ENCODE measurements at places on chromosomes 4 and X.
A peak's percentile ranks its signal among the peaks of the same experiment; 100 is the strongest.

DNA sequence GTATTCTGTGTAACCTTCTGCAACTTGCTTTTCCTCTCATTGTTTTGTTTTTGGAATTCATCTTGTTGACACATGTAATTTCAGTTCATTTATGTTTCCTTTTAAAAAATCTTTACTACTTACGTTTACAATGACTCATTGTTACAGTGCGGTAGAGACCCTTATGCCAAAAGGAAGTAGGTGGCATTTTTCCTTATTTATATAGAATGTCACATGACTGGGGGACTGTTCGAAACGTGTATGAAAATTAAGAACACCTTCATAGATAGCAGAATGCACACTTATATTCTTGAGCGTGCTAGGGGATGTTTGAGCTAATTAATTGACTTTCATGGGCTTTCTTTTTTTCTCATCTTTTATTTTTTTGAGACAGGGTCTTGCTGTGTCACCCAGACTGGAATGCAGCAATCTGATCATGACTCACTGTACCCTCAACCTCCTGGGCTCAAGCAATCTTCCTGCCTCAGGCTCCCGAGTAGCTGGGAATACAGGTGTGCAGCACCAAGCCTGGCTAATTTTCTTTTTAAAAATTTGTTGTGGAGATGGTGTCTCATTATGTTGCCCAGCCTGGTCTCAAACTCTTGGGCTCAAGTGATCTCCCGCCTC, 7.3 kb downstream of the REPS2 start:
- DNase-seq = no peak

DNA sequence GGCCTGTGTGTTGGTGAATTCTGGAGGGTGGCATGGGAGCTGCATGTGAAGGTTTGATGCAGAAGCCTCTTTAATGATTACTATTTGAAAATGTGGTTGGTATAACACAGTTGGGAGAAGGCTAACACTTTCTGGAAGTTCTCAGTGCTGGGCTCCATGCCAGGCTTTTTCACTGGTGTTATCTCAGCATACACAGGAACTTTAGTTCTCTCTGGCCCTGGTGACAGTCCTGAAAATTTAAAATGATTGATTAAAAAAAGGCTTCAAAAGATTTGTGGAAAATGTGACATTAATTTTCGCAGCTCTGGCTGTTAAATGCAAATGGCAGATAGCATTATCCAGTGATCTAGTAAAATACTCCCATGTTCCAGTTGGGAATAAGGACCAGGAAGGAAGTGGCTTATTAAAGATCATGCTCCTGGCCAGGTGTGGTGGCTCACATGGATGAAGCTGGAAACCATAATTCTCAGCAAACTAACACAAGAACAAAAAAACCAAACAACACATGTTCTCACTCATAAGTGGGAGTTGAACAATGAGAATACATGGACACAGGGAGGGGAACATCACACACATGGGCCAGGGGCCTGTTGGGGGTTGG, 36.6 kb downstream of the DIPK2B start:
- DNase-seq = peak; percentile 37

DNA sequence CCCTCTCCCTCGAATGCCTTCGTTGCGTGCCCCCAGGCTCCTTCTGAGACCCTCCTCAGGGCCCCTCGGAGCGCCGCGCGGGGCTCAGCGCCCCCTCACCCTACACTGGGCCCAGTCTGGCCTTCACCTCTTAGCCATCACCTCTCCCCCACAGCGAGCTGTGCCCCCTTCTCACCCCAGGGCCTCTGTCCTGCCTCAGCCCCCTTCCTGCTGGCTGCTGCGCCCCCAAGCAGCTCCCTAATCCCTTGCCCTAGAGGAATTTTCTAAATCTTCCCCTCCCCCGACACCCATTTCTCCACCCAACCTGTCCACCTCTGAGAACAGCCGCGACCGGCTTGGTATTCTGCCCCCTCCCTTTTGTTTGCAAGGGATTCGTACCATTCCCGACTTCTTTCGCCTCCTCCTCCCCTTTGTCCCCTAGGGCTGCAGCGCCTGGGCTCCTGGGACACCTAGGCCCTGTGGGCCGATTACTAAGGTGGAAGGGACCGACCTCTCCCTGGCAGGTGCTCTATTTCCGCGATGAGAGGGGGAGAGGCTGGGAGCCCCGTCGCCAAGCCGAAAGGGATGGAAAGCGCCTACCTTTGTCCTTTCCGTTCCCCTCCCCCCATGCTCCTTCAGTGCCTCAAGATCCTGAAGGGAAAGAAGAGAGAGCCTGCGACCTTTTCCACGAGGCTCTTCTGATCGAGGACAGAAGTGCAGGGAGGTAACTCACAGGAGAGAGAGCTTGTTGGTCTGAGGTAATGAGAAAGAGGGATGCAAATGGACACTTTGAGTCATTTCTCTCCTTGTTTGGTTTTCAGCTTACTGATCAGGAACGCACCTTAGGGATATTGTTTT, 10.9 kb downstream of the DLG3 start:
- no peak for DNase-seq

GRCh38 chr4:123060039-123060770, 137.8 kb upstream of the NUDT6 start:
- no peak for DNase-seq

DNA sequence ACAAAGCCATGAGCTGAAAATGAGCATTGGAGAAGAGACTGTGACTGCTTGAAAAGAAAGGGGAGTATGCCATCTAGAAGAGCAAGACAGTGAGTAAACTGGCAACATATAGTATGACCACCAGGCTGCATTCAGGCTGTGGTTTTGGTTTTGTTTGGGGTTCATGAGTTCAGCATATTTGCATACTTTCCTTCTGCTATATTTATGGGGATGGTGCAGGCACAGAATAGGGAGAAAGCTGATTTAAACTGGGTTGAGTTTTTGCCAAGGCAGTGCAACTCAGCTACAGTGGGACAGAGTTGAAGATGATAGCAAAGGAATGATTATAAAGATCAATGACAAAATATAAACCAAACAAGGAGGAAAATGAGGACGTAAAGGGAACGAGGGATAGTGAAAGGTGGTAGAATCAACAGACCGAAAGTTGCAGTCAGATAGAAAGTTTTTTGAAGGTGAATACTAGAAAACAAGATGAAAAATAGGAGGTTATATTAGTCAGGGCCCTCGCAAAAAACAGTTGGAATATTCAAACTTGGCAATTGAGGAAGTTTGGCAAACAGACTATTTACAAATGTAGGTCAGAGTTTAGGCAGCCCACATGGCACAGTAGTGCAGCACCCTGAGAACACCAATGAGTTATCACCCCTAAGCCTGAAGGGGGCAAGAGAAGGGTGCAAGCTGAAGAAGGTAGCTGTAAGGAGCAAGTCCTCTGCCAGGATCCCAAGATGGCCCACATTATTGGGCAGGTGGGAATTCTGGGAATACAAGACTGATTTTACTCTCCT, 114.8 kb upstream of the MAP9 start:
- DNase-seq = no peak

DNA sequence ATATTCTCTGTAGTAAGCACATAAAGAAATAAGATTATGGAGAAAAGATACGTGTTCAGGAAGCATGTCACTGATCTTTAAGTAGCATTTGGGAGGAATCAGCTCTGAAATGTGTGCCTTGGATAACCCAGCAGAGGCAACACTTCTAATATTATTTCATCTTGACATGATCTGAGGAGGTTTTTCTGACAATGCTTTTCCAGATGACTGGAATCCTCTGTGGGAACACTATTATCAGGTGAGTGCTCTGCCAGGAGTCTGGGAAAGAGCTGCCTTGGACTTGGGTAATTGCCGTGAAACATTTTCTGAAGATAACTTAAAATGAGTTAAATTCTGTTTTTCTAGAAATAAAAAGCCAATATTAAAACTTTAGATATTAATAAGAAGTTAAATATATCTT, 78.2 kb upstream of the QRFPR start:
- DNase-seq = no peak

- no peak for DNase-seq
These were observed 58.2 kb upstream of the FAM9C start for GRCh38 chrX:13102636-13103035.

DNA sequence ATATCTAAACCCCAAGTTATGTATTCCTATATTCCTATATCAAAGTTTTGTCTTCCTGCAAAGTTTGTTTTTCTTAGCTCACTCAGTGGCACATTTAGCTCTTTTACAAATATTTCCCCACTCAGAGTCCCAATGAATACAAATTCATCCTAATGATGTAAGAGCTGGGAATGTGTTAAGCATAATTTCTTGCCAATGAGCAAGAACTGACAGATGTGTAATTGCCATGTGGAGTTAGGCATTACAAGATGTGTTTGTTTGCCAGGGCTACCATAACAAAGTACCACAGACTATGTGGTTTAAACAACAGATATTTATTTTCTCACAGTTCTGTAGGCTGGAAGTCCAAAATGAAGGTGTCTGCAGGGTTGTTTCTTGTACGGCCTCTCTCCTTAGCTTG, 302.1 kb downstream of the KCTD8 start:
- no peak for DNase-seq

- no peak for DNase-seq
These were observed 31.5 kb downstream of the PRPS1 start for GRCh38 chrX:107659768-107660167.

- DNase-seq = no peak
These were observed 930.7 kb upstream of the PCDH10 start for GRCh38 chr4:132218406-132218805.

DNA sequence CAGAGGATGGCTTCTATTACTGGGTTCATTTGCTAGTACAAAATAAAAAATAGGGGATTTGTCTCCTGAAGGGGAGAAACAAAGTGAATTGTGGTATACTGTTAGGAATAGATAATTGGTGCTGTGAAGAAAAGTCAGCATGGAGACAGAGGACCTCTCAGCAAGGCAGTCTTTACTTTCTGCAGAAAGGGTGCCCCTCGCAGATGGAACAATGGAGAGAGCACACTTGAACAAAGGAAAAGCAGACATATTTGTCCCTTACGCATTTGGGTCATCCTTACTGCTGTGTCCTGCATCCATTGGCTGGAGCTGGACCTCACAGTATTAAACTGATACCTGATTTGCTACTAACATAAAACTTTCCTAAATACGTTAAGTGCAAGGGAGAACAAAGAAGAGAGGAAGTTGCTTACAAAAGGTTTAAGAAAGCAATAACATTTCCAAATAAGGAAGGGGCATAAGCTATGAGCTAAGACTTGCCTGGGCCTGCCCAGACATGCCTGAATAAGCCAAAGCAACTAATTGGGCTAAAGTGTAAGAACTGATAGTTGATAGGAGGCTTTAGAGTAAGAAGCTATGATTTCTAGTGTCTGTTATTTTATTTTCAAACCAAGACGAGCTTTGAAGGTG, 83.8 kb downstream of the CCKAR start:
- no peak for DNase-seq

GRCh38 chr4:140833280-140833679, 77.1 kb upstream of the TBC1D9 start:
- no peak for DNase-seq

DNA sequence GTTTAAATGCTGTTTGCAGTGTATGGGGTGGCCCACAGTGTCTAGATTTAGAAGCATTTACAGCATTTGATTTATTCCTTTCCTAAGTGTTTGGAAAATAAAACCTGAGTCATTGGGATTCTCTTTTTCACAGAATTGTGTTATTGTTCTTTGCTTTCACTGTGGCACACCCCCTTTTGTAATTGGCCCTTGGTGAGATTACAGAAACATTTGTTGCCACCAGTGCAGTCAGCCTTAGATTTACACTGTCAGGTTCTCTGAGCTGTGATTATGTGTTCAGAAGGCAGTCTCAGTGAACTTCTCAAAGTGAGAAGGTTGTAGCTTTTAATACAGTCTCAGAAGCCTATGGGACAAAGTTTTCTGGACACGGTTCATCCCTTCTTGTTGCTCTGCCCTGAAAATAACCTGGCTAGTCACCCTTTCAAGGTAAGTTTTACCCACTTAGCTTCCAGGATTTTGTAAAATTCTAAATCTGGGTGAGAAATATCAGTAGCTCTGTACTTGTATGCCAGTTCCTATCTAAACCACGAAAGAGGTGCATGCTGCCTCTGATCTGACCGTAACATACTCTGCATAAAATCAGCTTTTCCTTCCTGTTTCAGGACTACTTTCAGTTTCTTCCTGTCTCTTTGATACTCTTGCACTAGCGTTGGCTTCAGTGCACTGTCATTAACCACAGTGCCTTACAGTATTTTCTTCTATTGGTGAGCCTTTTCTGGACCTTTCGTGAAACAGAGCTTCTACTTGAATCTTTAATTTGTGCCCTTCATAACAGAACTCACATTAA, 12.6 kb downstream of the RUFY3 start:
- no peak for DNase-seq
